ENCODE measurements at places on chromosomes 11 and 22.

DNA sequence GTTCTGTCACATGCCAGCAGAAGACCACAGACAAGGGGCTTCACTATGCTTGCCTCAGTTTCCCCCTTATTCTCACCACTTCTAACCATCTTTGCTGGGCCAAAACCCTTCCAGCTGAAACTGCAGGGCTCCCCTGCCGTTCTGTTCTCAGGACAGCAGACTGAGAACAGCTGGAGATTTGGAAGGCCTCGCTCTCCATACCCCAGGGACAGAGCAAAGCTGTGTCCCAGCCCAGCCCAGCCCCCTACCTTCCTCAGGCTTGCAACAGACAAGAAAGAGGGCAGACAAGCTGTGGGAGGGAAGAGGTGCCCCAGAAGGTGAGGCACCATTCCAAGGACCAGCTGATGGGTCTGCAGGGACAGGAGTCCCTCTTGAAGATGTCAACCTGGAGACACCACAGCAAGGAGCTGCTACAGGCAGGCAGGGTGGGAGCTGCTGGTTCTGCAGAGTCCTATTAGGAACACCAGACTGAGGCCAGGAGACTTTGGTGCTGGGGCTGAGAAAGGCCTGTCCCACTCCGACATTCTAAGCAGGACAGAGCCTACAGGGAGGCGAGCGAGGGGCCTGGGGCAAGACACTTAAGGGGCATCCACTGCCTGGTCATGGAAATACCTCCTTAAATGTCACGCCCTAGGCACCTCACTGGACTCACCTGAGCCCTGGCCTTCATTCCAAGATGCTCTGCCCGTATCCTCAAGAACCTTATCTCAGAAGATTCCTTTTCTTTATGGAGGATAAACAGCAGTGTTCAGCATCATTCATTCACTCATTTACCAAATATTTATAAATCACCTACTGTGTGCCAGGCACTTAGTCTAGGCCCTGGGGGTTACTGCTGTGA is 6.9 kb downstream of the SCN2B start:
- DNase-seq, result no peak

DNA sequence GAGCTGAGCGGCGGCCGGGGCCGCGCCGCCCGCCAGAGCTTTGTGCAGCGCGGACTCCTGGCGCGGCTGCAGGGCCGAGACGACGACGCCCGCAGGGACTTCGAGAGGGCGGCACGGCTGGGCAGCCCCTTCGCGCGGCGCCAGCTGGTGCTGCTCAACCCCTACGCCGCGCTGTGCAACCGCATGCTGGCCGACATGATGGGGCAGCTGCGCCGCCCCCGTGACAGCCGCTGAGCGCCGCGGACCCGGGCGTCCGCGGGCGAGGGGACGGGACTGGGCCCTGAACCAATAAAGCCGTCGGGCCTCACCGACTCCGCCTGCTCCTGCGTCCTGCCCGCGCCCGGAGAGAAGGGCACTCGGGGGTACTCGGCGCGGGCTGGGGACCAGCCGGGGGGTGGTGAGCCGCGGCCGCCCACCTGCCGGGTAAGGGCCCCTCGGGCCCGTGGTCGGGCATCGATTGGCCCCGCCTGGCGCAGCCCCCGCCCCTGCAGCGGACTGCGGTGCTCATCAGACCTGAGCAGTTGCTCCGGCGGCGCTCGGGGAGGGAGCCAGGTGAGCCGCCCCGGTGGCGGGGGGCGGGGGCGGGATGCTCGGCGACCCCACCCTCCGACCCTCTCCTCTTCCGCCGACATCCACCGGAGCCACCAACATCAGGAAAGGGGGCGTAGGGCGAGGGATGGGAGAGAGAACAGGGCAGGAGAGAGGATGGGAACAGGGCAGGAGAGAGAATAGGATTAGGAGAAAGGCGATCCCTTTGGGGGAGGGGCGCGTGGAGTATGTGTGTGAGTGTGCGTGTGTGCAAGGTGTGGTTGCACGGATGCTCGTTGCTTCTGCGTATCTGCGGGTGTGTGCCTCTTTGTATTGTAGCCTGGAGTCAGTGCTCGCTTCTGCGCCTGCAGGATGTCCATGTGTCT is at the start of gene TMEM25:
Gene TMEM25 (plus strand): TSS at position 510 of the 914 bp plus-strand sequence. CDS start 610 bp downstream, outside the sequence.
- DNase-seq, result peak; percentile 46

GRCh38 chr11:126355324-126355925 is at the start of gene ST3GAL4:
Gene ST3GAL4 (plus strand): TSS chr11:126355686. CDS start chr11:126406156, 50,470 bp downstream.
- peak; percentile 73 for DNase-seq

- no peak for DNase-seq
These were observed 769.4 kb downstream of the DLG2 start for GRCh38 chr11:84857746-84858145.

GRCh38 chr11:82305123-82305522 is 428.5 kb downstream of the FAM181B start:
- DNase-seq, result peak; percentile 5

GRCh38 chr22:23236440-23237184 is 56.3 kb downstream of the BCR start:
- DNase-seq, result peak; percentile 37

- DNase-seq, result no peak
These were observed 572.2 kb downstream of the BUD13 start for GRCh38 chr11:116200564-116200963.

DNA sequence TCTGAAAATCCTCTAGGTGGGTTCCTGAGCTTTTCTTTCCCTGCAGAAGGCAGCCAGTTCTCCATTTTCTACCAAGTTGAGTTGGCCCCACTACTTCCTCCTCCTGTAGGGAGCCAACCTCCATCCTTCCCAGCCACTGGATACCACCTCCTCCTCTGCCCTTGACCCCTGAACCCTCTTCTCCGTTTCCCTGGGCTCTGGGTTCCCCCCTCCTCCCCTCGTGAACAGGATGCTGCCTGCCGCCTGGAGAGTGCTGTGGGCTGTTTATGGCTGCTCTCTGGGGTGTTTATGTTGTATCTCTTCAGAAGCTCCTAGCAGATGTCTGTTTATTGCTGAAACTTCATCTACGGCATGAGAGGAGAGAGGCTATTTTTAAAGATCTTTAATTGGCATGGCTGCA is 8.6 kb downstream of the MICAL2 start:
- DNase-seq, result no peak

DNA sequence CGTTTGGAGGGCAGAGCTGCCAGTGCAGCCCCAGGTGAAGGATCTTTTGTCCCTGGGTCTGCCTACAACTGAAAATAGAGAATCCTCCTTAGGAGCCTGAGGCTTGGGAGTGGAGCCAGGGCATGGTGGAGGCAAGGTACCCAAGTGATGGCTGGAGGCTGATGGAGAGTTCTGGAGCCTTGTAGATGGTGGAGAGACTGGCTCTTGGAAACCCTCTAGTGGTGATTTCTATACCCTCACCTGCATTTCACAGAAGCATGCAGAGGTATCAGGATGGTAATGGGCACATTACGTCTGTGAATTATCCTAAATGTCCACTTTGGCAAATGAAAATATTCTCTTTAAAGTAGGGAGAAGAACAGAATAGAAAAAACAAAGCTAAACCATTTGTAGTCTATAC is 44.4 kb downstream of the INSC start:
- DNase-seq, result peak; percentile 9

GRCh38 chr11:101326141-101326540 is 196.5 kb upstream of the PGR start:
- DNase-seq, result no peak

Data from pons (tissue), 1 donor.